ENCODE measurements at places on chromosomes 12 and 14. TPM values are rescaled to one million over a fixed set of nuclear protein-coding genes. Genes with fewer than 3 reads are reported as not detected.

- DNase-seq: no peak
Measured at GRCh38 chr14:49033131-49033530, 553.0 kb downstream of the RPS29 start.

GRCh38 chr12:109020146-109020795 is 597 bp downstream of the SVOP start:
- no peak for DNase-seq

DNA sequence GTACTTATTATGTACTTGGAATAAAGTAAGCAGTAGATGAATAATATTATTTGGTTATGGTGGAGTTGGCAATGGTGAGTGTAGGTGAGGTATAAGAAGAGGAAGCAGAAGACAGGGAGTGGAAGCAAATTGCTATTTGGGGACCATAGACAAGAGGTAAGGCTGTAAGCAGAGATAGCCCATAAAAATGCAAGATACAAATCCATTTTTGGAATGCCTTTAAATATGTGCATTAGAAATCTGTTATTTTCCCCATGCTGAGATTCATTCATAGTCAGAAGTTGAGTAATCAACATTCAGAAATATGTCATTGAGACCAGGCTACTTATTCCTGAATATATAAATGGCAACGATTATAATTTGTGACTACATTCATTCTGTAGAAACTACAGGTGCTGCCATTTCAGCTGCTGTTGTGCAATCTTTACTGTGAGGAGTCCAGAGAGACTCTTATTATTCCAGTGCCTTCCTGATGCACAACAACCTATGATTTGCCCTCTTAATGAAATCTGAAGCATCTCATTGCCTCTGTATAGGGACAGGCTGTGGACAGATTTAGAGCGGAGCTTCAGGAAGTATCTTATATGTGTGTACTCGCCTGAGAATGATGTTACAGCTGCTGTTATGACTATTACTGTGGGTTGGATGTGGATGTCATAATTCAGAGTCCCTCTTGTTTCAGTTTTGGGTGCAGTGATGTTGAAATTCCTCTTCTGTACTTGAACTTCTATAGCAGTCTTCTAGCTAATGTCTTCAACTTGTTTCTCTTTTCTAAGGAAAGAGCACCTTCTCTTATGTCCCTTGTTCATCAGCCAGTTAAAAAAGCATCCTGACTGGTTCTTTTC is 173.8 kb downstream of the NAV3 start:
- no peak for DNase-seq

- DNase-seq: no peak
Measured at GRCh38 chr14:85853996-85854526, 324.1 kb downstream of the FLRT2 start.

- no peak for DNase-seq
Measured at GRCh38 chr14:70893062-70893845, 14.0 kb upstream of the PCNX1 start.

DNA sequence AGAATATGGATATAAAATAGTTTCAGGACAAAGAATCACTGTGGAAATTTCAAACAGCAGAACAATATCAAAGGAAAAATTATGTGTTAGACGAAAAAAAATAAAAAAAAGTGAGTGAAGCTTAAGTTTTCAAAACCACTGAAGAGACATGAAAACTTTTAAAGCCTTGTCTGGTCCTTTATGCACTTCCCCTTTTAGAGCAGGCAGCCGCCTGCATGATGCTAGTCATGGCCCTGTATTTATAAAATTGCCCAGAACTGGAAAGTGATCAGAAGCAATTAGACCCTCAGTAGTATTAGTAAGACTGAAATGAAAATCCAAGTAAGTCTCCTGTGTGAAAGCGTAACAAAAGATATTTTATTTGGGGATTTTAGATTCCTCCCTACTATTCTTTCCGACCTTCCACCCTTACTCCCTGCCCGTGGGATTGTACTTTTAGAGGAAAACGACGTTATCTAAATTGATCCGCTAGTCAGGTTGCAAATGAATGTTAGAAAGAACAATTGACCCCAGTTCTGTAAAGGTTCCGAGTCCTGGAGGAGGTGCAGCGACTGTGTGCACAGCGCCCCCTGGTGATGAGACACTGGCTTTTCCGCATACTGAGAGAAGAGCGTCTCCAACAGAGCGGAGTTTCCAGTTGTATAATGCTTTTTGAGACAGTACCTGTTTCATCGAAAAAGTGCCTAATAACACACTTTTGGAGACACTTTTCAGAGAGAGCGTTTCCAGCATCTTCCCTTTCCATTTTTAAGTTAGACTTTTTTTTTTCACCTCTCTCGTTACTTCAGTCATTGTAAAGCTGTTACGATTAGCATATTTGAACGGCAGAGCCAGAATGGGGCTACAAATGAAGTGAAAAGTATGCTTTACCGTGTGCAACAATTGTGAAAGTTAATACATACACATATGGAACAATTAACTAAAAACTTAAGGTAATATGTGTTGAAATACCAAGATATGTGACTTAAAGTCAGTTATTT is 12.4 kb downstream of the MGST1 start:
- DNase-seq: peak; percentile 33

The ARMH4 gene
- total RNA-seq: not detected

The LIN52 gene
- total RNA-seq: 14.9 TPM

The RIMBP2 gene
- total RNA-seq: not detected

The KLRB1 gene
- 6.3 TPM for total RNA-seq

The IL22 gene
- not detected for total RNA-seq

Data from activated CD8-positive, alpha-beta T cell treated with anti-CD3 and anti-CD28 coated beads, Interleukin-2, amount 10 ng/mL, durations not matched to agents 7 days and 5 days (primary cell).